ENCODE measurements at places on chromosomes 5 and 9.

GRCh38 chr9:121399883-121400607 lies 30.0 kb upstream of the STOM start:
- DNase-seq, result no peak

DNA sequence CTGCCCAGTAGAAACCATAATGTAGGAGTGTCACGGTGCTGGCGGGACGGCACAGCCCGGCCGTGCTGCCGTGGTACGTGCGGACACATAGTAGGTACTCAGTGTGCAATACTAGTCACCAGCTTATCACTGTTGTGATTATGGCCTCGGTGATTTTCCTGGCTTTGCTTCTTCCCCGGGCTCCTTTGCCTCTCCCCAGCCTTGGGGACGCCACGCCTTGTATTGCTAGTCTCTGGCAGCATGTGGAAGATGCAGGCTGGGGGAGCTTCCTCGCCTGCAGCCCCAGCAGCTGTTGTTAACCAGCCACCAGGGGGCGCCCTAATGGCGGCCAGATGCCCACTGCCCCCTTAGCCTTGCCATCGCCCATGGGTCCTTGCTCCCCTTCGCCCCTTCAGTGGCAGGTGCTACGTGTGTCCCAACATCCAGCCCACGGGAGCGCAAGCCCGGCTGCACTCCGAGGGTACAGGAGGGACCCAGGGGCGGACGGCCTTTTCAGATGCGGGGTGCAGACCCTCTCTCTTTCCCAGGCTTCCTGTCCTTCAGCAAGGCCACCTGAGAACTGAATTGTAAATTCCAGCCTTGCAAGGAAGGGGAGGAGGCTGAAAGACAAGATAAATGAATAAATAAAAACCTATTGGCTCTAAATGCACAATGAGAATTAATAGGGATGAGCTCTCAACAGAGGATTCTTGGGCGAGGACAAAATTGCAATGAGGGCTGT lies 8.0 kb downstream of the NTNG2 start:
- no peak for DNase-seq

DNA sequence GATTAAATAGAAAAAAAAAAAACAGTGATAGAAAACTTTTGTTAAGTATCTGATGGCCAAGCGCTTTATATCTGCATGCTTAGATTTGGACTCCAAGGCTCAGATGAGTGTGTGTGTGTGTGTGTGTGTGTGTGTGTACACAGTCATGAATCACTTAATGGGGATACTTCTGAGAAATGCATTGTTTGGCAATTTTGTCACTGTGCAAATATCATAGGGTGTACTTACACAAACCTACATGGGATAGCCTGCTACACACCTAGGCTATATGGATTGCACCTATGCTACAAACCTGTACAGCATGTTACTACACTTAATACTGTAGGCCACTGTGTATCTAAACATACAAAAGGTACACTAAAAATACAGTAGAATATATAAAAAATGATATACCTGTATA lies 635.6 kb upstream of the NUDT12 start:
- no peak for DNase-seq

DNA sequence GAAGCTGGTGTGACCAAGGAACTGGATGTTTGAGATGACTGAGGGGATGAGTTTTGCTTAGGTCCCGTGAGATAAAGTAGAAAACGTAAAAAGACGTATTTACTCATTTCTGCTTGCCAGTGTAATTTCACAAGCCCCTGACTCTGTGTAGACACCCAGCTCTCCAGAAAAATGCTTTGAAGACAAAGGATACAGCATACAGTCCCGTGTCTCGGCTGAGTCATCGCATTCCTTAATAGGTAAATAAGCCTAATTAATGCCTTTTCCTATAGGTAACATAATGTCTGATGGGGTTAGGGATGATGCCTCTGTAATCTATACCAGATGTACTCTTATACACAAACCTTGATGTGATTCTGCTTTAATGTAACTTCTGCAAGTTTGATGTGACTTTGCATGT lies 20.2 kb downstream of the S100Z start:
- no peak for DNase-seq

GRCh38 chr9:129988607-129989361 lies 54.2 kb downstream of the FNBP1 start:
- no peak for DNase-seq

DNA sequence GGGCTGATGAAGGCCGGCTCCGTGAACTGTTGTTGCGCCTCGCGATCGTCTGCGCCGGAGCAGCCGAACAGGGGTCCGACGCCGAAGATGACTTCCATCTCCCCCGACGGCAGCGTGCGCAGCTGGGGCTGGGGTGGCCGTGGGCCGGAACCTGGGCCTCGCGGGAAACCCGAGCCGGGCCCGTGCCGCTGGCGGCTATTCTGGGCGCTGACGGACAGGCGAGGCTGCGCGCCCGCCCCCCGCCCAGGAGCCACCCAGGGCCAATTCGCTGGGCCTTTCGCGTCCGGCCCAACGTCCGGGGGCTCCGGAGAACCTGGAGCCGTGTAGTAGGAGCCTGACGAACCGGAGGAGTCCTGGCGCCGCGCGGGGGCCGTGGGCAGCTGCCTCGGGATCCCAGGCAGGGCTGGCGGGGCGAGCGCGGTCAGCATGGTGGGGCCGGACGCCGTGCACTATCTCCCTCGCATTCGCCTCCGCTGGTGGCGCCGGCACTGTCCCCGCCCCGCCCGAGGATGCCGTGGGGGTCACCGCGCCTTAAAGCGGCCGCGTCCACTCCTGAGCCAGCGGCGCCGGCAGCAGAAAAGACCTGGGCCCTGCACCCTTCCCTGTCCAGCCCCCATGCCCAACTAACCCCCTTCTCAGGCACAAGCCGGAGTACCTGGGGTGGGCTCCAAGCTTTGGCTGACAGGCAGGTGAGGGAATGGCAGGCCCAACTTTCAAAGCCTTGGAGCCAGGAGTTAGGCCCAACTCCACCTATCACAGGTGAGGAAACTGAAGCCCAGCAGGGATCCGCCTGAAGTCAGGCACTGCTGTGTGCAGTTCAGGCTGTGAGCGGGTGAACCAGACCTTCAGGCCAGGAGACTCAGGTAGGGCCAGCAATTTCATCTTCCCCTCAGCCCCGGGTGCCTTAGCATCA lies at the start of gene PROB1:
Gene PROB1 (minus strand): TSS at position 451 of the 913 bp plus-strand sequence. CDS start 23 bp downstream, at position 428.
- no peak for DNase-seq

GRCh38 chr5:41924872-41925554 lies at the start of gene FBXO4:
Gene FBXO4 (plus strand): TSS chr5:41925281. CDS start chr5:41925310, 29 bp downstream.
- no peak for DNase-seq

DNA sequence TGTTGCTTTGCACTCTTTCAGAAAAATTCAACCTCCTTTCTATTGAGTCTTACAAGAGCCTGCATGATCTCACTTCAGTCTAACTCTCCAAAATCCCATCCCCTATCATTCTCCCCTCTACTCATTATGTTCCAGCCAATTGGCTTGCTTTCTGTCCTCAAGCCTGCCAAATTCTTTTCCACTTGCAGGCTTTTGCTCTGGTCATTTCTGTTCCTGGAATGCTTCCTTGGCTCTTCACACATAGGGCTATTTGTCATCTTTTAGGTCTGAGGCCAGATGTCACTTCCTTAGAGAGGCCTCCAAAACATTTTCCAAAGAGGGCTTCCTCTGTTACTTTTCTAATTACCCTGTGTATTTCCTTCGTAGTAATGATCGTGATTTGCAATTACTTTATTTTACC lies 11.8 kb upstream of the CHD1 start:
- no peak for DNase-seq

GRCh38 chr9:96121136-96121535 lies 180.8 kb downstream of the HSD17B3 start:
- DNase-seq, result no peak

- DNase-seq, result no peak
Observed at GRCh38 chr9:109923806-109924205, 143.8 kb downstream of the PALM2AKAP2 start.

DNA sequence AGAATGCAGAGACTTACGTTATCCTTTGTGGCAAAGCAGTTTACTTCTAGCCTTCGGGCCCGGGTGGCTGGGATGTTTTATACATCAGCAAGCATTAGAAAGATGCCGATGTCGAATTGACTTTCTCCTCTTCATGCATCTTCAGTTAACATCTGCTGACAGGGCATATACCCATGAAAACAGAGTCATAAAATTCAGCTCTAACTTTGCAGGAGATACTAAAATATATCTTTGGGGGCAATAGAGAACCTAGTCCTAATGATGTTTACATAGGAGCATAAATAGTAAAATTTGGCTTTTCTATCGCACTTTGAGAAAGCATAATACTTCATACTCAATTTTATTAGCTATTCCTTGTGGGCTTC lies 247.9 kb downstream of the PRELID2 start:
- no peak for DNase-seq

- DNase-seq, result no peak
Observed at GRCh38 chr5:176944268-176944667, 45.1 kb upstream of the HK3 start.

- no peak for DNase-seq
Observed at GRCh38 chr5:56831773-56832172, 16.4 kb downstream of the MAP3K1 start.

DNA sequence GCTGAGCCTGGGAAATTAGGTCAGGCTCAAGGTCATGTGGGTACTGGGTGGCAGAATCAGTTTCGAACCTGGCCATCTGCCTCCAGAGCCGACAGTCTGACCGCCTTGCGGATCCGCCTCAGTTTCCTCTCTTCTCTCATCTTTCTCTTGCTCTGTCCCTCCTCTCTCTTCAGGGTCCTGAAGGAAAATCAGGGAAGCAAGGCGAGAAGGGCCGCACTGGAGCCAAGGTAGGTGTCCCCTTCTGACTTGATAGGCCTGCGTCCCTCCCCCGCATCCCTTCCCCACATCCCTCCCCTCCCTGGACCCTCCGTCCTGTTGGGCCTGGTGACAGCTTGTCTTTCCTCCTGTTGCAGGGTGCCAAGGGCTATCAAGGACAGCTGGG lies 40.8 kb upstream of the ORM1 start:
- no peak for DNase-seq

DNA sequence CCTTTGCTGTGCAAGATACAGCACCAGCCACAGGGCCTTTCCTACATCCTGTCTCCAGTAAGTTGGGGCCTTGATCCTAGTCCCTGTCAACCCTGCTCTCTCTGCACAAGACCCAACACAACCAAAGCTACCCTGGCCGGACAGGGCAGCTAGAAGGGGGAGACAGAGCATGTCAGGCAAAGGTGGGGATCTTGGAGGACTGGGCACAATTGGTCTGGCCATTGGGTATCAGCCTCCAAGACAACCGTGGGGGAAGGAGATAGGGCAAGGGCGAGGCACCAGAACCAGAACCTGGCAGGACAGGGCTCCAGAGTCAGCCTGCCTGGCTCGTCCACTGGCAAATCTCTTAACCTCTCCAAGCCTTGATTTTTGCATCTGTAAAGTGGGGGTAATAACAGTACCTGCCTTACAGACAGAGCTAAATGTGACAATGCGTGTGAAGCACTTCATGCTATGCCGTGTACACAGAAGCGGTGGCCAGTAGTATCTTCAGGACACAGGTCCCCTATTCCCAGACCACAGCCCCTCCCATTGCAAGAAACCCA lies 51.6 kb upstream of the CDKN2AIPNL start:
- DNase-seq, result no peak

DNA sequence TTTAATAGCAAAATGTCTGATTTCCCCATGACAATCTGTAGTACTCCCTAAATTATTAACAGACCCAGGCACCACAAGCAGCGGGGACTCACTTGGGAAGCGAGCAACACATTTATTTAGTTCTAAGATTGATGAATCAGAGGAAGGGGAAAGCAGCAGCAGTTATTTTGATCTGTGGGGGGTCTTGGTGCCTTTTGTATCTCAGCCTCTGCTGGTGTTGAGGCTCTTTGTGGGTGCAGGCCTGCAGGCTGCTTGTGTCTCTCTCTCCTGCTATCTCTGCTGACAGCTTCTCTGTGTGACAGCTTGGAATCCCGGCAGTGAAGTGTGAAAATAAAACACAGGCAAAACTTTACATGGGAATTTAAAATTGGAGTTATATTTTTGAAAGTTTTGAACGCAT lies 878.2 kb upstream of the DMAC1 start:
- DNase-seq, result no peak

DNA sequence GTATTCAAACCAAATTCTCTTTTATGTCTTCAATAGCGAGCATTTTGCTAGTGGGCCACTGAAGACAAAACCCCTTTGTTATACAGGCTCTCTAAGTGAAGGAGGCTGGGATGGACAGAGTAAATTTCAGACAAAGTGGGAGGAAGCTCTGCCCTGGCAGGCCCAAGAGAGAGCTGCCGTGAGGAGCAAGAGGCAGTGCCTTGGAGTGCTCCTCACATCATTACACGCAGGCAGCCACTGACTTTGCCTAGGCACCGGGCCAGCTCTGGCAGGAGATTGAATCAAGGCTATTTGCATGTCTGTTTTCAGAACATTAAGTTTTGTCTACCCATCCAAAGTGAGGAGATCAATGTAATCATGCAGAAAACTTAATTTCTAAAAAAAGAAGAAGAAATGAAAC lies 167.7 kb downstream of the CCDC192 start:
- DNase-seq, result no peak

- peak; percentile 44 for DNase-seq
Observed at GRCh38 chr5:117657541-117657940, 1082.9 kb upstream of the SEMA6A start.

GRCh38 chr9:38334234-38334633 lies 58.3 kb upstream of the ALDH1B1 start:
- DNase-seq, result no peak

DNA sequence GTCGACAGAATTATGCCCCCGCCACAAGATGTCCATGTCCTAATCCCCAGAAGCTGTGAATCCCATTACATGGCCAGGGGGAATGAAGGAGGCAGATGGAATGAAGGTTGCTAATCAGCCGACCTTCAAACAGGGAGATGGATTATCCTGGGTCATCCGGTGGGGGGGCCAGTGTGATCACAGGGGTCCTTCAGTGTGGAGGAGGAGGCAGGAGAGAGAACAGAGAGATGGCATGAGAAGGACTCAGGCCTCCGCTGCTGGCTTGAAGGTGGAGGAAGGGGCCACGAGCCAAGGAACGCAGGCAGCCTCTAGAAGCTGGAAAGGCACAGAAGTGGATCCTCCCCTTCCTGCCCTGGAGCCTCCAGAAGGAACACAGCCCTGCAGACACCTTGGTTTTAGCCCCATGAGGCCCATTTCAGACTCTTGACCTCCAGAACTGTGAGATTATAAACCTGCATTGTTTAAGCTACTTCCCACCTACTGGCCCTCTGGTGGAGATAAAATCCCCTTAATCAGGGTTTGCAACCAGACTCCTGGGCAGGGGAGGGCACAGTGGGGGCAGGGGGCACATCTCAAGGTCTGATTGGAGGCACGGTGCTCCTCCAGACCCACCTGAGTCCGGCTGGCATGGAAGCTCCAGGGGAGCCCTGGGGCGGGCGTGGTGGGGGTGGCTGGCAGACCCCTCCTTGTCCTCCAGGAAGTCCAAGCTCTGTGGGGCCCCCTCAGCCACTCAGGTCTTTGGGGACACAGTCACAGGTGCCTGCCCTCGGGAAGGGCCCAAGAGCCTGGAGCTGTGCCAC lies 13.8 kb downstream of the PTGES2 start:
- no peak for DNase-seq

GRCh38 chr5:155087036-155087435 lies 73.5 kb downstream of the KIF4B start:
- no peak for DNase-seq

GRCh38 chr5:26482810-26483375 lies 555.5 kb downstream of the CDH9 start:
- DNase-seq, result no peak

- DNase-seq, result no peak
Observed at GRCh38 chr5:9467199-9468059, 78.4 kb downstream of the SEMA5A start.
